Vagina (tissue), 2 donors: ENCODE measurements at places on chromosomes 7 and 10. TPM values are rescaled to one million over a fixed set of nuclear protein-coding genes. Genes with fewer than 3 reads are reported as not detected.

DNA sequence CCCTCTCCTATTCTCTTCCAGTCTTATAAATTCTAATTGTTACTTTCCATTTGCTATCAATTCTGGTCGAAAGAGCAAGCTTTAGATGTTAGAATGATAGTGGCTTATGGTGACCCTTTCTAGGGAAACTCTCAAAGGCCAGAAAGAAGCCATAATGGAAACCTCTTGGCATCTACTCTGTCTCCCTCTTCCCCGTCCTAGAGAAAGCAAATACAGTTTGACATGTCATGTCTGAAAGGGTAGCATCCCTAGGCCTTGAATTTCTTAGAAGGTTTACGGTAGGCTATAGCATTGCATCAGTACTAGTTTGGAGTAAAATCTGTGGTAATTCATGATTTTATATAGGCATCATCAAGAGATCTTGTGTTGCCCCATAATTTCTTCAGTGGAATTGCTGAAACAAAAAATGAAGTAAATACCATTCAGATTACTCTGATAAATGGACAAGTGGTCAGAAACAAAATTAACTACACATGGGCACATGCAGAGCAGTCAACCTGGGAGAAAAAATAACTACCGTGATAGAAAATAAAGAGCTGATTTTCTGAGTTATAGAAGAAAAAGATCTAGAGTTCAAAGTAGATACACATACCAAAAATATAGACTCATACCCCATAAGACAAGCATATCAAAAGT lies 4.4 kb downstream of the PRKAR2B start:
- no peak for DNase-seq

Gene POLR2J3
- 28.7 TPM for total RNA-seq

DNA sequence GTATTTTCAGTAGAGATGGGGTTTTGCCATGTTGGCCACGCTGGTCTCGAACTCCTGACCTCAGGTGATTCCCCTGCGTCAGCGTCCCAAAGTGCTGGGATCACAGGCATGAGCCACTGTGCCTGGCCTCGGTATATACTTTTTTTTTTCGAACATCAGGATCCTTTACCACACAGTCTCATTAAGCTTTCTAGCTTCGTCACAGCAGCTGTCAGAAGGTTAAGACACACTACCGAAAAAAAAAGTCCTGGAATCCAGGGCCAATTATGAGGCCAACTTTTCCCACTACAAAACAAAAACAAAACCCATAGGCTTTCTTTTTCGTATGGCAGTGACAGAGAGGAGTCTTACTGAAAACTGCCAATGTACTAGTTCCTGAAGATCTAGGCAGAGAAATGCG lies 30.7 kb downstream of the ZC3HC1 start:
- DNase-seq = no peak

Gene ITIH5
- total RNA-seq = 20.4 TPM

Gene DENND2A
- total RNA-seq = 17.4 TPM

DNA sequence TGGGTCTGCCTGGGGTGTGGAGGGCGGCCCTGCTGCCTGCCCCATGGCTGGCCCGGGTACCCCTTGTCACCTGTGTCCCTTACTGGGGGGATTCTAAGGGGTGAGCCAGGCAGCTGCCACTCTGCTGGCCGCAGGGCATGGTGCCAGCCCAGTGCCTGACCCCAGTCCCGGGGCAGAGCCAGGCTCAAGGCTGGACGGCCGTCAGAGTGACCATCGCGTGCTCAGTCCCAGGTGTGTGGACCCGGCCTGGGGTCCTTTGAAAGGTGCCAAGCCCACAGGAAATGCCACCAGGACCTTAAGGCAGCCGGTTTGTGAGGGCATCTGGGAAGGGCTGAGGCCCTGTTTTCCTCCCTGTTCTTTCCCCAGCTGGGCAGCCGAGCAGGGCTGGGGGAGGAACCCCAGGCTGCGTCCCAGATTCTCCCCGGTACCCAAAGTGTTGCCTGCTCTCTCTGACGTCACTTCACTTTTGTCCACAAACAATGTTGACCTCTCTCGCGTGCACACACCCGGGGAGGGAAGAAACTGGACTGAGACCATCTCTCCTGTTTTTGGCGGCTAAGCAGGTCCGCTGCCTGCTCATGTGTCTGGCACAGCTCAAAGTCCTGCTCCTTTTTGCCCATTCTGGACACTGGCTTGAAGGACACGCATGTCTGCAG lies 37.6 kb downstream of the PAPOLB start:
- DNase-seq = no peak

DNA sequence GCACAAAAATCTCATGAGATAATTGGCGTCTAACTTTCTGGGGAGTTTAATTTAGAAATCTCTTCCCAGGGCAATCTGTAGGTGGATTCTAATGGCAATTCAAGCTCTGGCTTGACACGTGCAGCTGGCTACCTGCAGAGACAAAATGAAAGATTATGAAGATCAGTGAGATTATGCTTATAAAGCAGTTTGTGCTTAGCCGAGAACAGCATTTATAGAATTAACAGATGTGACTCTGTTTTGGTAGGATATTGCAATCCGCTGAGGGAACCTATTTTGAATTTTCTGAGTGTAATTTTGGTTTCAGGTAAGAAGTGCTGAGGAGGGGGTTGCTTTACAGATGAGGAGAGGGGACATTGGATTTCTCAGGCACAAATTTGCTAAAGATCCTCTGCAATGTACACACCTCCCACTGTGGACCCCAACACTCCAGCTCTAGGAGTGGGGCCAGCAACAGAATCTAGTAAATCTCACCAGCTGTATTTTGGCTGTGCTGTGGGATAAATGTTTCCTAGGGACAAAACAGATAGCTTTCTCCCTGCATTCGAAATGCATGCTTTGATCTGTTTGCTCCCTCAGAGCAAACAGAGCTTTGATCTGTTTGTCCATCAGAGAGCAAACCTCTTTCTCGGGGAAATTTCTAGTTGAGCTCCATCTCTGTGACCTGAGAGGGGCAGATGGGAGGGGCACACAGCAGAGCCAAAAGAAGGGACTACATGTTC lies 7.4 kb downstream of the GJD4 start:
- DNase-seq = no peak

GRCh38 chr7:129170441-129171021 lies 17.9 kb upstream of the SMO start:
- DNase-seq = no peak

DNA sequence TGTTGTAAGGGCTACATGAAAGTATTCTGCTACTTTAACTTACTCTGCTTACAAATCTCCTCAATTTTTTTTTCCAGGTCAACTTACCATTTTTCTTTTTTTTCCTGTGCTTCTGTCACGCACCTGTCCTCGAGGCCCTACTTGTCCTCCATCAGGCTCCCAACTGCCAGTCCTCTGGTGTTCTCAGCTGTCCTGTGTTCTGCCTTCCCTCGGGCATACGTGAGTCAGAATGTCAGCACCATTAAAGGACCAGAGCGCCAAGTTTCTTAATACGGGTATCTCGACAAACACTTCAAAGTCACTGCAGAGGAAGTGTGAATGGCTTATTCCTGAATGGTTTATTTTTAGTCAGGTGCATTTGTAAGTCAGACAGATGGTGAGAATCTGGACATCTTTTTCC lies at the start of gene TEX47:
Gene TEX47, minus strand, starts transcription at position 185 of the 400 bp plus-strand sequence. CDS start 795 bp downstream, outside the sequence.
- no peak for DNase-seq

Gene MBL2
- total RNA-seq = not detected

GRCh38 chr7:94297397-94297838 lies 97.3 kb upstream of the COL1A2 start:
- DNase-seq = no peak
